ENCODE measurements at places on chromosomes 12 and 14.
A peak's percentile ranks its signal among the peaks of the same experiment; 100 is the strongest.

DNA sequence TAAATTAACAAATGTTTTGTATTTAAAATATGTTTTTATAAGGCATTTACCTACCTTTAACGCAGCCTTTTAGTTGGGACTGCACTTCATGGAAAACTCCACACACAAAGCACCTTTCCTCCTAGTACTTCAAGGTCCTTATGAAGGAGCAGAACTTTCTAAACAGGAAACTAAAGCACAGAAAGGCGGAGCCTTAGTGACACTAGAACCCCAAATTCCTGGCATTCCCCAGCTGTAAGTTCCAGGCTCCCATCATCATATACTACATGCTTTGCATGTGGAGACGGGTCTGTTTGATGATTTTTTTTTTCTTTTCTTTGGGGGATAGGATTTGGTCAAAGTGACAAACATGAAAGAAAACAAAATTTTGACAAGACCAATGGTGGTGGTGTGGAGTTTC, 39.5 kb downstream of the STXBP6 start:
- no peak for DNase-seq

GRCh38 chr14:61596990-61597389, 98.3 kb upstream of the HIF1A start:
- DNase-seq: no peak

- peak; percentile 8 for DNase-seq
Observed at GRCh38 chr12:10722905-10723746, at the start of gene YBX3. TSS of gene YBX3 (minus strand) at chr12:10723323. CDS start at chr12:10723111, 212 bp downstream.

GRCh38 chr12:107442326-107442987, 243.1 kb upstream of the PWP1 start:
- DNase-seq: no peak

DNA sequence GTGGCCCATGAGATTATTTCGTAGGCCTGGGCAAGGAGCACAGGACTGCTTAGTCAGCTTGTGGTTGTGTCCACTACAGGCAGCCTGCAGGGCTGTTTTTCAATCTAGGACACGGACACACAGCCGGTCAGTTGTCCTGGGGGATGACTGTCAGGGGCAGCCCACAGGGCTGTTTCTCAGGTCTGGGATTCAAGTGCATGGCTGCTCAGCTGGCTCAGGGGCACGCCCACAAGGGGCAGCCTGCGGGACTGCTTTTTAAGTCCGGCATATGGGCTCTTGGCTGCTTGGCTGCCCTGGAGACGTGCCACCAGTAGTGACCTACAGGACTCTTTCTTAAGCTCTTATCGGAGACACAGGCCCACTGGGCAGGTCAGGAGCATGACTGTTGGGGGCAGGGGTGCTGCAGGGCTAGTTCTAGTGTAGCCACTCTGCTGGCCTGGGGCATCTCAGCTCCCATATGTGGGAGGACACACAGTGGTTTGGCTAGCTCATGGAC, 26.6 kb upstream of the GTF2A1 start:
- DNase-seq: no peak

- no peak for DNase-seq
Observed at GRCh38 chr12:81249976-81250375, 172.1 kb downstream of the ACSS3 start.

- no peak for DNase-seq
Observed at GRCh38 chr12:116262741-116263140, 14.8 kb downstream of the MED13L start.

GRCh38 chr14:91831337-91831736, 36.0 kb downstream of the TC2N start:
- DNase-seq: no peak

DNA sequence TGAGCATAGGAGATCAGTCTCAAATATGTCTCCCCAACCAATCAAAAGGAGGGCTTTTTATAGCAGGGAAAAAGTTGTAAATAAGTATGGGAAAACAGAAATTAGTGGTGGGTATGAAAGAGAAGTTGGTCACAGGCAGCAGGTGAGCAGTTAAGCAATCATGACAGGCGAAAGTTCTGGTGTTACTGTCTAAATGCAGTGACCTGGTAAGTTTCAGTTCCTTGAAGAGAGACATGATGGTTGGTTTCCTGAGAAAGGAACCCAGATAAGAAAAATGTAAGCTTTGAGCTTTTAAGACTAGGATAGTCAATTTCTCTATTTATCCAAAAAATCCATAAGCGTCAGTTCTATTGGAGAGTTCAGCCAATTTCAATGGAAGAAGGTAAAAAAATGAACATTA, 466.2 kb upstream of the FLRT2 start:
- DNase-seq: no peak

DNA sequence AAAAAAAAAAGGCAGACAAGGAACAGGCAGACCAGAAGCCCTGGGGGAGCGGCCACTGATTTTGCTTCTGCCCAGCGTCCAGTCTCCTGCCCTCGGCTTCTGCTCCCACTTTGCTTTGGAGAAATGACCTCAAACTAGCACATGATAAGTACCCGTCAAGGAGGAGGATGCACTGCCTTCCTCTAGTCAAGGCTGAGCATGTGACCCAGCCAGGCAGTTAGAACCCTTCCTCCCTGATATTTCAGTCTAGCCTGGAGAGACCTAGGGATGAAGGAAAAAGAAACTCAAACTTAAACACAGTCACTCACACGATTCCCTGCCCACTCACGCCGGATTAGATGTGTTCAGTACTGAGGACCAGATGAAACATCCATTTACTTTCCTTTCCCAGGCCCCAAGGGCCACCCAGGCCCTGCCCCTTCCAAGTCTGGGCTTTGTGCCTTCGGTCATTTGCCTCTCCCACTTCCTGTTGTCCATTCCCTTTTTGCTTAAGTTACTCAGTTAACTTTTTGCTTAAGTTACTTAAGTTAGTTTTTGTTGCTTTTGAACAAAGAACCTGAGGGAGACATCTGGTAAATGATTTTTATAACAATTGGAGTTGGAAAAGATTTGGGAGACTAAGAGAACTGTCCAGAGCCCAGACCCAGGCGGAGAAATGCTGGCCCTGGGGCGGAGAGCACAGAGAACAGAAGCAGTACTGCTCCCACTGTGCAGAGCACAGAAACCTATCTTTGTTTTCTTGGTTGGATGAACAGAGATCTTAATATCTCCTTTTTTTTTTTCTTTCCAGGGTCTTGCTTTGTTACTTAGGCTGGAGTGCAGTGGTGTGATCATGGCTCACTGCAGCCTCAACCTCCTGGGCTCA, 23.0 kb upstream of the TTC7B start:
- no peak for DNase-seq

DNA sequence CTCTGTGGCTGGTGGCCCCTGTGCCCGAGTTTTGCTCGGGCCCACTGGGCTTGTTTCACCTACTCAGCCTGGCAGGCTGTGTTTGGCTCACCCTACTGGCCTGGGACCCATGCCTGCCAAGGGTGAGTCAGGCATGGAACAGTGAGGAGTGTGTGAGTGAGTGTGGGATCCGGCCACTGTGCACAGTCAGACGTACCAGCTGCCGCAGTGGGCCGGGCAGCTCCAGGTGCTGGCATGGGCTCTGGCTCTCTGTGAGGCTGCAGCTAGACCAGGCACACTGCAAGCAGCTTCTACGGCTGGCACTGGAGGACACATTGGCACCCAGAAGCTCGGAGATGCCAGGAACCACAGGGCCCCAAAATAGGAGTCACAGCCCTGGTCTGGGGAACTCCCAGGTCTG, 40.6 kb downstream of the HSD17B6 start:
- no peak for DNase-seq
